ENCODE measurements at places on chromosomes 7 and 10.

- no peak for DNase-seq
Measured at GRCh38 chr10:72107325-72108003, 19.1 kb upstream of the SPOCK2 start.

DNA sequence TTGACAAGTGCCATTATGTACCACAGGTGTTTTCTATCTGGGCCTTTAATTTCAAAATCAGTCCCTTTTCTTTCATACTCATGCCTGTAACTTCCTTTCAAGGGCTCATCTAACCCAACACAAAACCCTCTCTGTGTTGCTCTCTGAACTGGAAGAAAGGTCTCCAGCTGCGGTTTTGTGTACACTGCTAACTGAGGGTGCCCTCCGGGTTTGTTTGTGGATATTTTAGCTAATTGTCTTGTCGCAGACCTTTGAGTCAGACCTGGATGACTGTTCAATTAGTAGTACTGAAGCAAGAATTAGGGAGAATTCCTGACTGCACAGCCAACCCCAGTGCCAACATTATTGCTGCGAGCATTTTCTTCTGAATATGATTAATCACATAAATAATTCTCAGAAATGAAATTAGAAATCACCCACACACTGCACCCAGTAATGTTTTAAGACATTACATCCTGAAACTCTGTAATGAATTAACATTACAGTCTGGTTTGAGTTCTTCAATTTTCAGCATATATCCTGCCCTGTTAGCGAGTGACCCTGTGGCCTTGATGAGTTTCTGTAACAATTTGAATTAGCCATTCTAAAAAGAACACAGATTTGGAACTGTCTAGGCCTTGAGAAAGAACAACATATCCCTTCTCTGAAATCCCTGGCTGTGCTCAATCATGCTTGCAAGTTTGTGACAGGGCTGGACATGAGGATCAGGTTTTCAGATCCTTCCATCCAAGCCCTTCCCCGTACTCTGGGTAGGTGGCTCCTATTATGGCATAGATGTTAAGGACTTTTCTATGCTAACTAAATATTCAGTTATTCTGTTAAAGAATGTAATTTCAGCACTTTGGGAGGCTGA lies 460.1 kb downstream of the PLXDC2 start:
- DNase-seq: no peak

- no peak for DNase-seq
Measured at GRCh38 chr10:126880926-126881325, 24.3 kb upstream of the DOCK1 start.

GRCh38 chr10:43737003-43737402 lies 88.3 kb upstream of the ZNF32 start:
- DNase-seq: no peak

DNA sequence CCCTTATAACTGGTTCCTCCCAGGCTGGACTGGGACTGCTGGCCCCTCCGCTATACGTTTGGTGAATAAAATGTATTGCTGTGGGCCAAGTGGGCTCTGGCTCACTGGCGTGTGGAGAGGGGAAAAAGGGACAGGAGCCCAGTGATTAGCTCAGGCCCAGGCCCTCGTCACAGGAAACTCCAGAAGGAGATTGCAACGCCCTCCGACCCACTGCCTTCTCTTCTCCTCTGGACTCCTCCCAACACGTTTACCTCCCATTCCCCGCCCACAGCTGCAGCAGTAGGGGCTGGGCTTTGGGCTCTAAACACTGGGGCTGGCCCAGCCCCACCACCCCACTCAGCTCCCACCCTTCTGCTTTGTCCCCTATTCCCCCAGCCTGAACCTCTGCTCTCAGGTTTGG lies 173.9 kb downstream of the NEURL1 start:
- DNase-seq: no peak

DNA sequence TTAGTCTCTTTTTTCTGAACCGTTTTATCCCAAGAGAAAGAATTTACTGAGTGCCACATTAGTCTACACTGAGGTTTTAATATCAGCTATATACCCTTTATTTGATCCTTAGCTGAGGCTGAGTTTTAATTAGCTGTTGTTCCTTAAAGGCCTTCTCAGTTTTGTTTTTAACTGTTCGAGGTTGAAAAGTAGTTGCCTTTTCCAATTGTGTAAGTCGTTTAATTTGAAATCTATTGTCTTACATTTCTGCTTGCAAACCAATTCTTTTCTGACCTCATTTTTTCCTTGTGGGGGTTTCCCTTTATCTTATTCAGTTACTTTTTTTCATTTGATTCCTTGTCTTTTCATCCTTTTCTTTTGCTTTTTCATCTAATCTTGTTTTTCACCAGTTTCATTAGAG lies 30.8 kb downstream of the UMAD1 start:
- no peak for DNase-seq

- no peak for DNase-seq
Measured at GRCh38 chr10:130495891-130496636, 359.9 kb downstream of the GLRX3 start.

DNA sequence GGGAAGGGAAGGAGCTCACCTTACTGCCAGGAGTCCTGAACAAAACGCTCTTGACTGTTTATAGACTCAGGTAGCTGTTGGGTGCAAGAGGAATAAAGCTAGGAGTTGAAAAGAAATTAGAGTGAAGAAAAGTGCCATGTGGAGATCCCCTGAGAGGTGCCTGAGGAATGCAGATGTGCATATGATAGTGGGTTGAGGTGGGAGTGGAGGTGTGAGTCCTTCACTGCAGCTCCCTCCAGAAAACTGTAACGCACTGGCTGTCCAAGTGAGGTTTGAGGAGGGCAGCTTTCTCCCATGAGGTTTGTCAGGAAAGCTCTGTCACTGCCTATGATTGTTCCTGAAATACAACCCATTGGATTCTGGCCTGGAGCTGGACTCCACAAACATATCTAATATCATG lies 904.8 kb upstream of the POT1 start:
- DNase-seq: no peak

DNA sequence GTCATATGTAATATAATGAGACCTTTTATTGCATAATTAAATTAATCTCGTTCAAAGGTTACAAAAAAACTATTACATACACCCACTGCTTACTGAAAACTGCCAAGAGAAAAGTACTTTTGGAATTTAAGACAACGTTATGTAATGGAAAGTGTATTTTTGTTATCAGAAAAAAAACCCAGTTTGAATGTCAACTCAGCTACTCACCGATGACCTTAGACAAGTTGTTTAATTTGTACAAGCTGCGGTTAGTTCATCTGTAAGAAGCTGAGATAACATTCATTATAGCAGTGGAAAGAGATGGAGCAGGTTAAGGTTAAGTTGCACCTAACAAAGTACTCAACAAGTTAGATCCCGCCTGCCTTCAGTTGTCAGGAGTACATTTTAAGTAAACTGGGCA lies 1.1 kb downstream of the PSMA2 start:
- DNase-seq: no peak

GRCh38 chr10:123583639-123584418 lies 82.3 kb upstream of the GPR26 start:
- no peak for DNase-seq

- no peak for DNase-seq
Measured at GRCh38 chr10:32155075-32155516, 98.9 kb upstream of the KIF5B start.
